Left cardiac atrium (tissue), 4 donors: ENCODE measurements at places on chromosomes 5 and 9. TPM values are rescaled to one million over a fixed set of nuclear protein-coding genes. Genes with fewer than 3 reads are reported as not detected.

The SKIC3 gene
- 54.6 TPM for total RNA-seq

The SPINK6 gene
- not detected for total RNA-seq

The CNTFR gene
- 21.3 TPM for total RNA-seq

The PIP5K1B gene
- 47.0 TPM for total RNA-seq

The TMEM174 gene
- not detected for total RNA-seq

The TXNDC8 gene
- total RNA-seq = not detected

The NXNL2 gene
- not detected for total RNA-seq

The MEIKIN gene
- not detected for total RNA-seq

The PCDHGB7 gene
- 8.8 TPM for total RNA-seq

The CER1 gene
- not detected for total RNA-seq

The PCDHGA12 gene
- 4.5 TPM for total RNA-seq

The PCDHB3 gene
- total RNA-seq = 1.9 TPM

The AIF1L gene
- 31.1 TPM for total RNA-seq

The SLC45A2 gene
- total RNA-seq = 0.15 TPM

The ZFP37 gene
- total RNA-seq = 2.0 TPM

The PCDHGA10 gene
- total RNA-seq = 3.3 TPM

The SLC36A2 gene
- total RNA-seq = 0.29 TPM

The ST8SIA4 gene
- 4.9 TPM for total RNA-seq

The FBP2 gene
- 0.31 TPM for total RNA-seq

The PDZD2 gene
- total RNA-seq = 66.2 TPM

The BARHL1 gene
- not detected for total RNA-seq

The SRP19 gene
- 28.5 TPM for total RNA-seq

The OTP gene
- not detected for total RNA-seq

The LCN9 gene
- not detected for total RNA-seq

The AP3S1 gene
- 76.8 TPM for total RNA-seq

The MRPL41 gene
- total RNA-seq = 182 TPM

The ENG gene
- 132 TPM for total RNA-seq

The FEM1C gene
- total RNA-seq = 23.2 TPM

The RGS7BP gene
- total RNA-seq = 2.0 TPM

The PCDHA9 gene
- 0.03 TPM for total RNA-seq

The TAF11L7 gene
- not detected for total RNA-seq

The OLFM1 gene
- total RNA-seq = 13.9 TPM

The CCDC152 gene
- 2.7 TPM for total RNA-seq

The FABP6 gene
- total RNA-seq = not detected

The PITX1 gene
- not detected for total RNA-seq

The PCDHGA5 gene
- 4.3 TPM for total RNA-seq

The RPP25L gene
- 20.8 TPM for total RNA-seq

The ATOSB gene
- 17.9 TPM for total RNA-seq

The ANKRD20A1 gene
- 6.3 TPM for total RNA-seq

The ZNF300 gene
- total RNA-seq = 1.2 TPM

The YTHDC2 gene
- total RNA-seq = 12.6 TPM
